ENCODE measurements at places on chromosomes 6 and 20.

- no peak for DNase-seq
Observed at GRCh38 chr20:50482396-50482981, 27.7 kb upstream of the PTPN1 start.

GRCh38 chr6:142011775-142012174 lies 121.0 kb upstream of the GJE1 start:
- no peak for DNase-seq

DNA sequence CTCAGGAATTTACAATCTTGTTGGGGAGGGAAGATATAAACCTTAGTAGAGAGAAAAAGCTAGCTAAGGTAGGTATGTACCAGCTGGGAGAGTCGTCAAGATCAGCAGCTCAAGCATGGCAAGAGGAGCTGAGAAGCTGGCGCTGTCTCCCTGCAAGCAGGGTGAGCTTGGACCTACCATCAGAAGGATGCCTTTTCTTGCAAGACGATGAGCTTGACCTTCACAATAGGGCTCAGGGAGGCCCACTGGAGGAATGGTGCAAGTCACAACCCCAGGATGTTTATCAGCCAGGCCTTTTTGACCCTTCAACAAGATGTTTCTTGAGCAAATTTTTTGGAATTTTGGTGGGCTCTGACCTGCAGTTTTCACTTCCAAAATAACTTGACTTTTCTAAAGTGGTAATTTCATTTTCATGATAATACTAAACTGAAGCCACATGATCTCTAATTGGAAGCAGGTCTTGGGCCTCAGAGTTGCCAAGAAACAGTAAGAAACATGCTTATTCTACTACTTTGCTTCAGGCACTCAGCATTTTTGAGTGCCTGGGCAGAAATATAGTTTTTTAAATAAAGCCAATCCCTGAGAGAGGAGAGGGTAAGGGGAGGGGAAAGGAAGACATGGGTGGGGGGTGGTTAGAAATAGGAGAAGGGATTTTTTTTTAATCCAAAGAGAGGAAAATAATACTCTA lies 258.1 kb downstream of the CLIC5 start:
- no peak for DNase-seq

- DNase-seq: no peak
Observed at GRCh38 chr20:45833883-45834796, 541 bp downstream of the SNX21 start.

- DNase-seq: no peak
Observed at GRCh38 chr20:4483486-4483885, 238.2 kb upstream of the PRND start.
